ENCODE measurements at places on chromosomes 7 and 10. TPM values are rescaled to one million over a fixed set of nuclear protein-coding genes. Genes with fewer than 3 reads are reported as not detected.
A peak's percentile ranks its signal among the peaks of the same experiment; 100 is the strongest.

Gene ANXA8
- 0.55 TPM for total RNA-seq

Gene UMAD1
- total RNA-seq: 9.3 TPM

GRCh38 chr10:36188080-36188453 lies 546.0 kb upstream of the FZD8 start:
- no peaks in the 10 kb centered on the region for H3K36me3 ChIP-seq
- no peak for DNase-seq
- H3K4me1 ChIP-seq: no peaks in the 10 kb centered on the region

DNA sequence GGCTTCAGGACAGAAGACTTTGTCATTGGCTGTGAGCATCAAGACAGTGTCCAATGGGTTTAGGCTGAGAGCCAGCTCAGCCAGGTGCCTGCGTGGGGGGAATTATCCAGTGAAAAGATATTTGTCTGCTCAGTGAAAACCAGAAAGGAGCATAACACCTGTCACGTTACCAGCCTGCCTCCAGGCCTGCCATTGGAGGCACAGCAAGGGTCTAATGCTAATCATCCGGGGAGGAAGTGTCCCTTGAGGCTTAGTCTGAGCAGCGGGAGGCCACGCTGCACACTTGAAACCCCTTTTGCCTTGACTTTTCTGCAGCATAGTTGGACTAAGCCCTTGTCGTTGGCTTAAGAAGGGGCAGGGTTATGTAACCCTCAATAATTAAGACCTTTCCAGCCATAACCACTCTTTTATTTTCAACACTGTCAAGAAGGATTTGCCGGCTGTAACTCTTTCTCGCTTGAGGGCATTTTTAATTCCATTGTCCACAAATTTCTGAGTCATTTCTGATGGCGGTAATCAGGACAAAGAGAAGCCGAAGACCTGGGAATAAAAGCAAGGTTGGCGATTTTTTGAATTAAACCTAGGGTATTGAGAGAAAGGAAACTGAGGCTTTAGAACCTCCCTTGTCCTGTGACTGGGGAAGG lies 639.6 kb upstream of the FOXK1 start:
- H3K27me3 ChIP-seq: no peaks in the 10 kb centered on the region
- no peaks in the 10 kb centered on the region for H3K36me3 ChIP-seq
- no peak for DNase-seq
- no peak overlapping the region for H3K4me3 ChIP-seq
- H3K27ac ChIP-seq: no peak overlapping the region

DNA sequence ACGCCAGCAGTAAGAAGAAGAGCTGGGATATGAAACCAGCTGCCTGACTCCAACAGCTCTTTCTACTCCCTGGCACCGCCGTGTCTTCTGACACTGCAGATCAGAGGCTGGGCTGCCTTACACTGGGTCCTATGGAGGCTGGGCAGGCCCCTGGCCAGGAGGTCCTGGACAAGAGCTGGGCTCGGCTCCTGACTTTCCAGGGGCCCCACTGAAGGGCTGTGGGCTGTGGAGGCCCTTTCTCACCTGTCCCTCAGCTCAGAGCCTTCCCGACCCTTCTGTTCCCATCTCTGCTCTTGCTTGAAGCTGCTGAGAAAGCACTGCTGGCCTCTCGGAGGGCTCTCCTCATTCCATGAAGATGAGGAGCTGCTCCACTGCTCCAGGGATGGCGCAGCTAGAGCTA lies 85.9 kb upstream of the UNC5B start:
- no peaks in the 10 kb centered on the region for H3K4me1 ChIP-seq
- H3K27me3 ChIP-seq: peaks cover 14% of the 10 kb centered on the region
- H3K4me3 ChIP-seq: no peak overlapping the region
- no peaks in the 10 kb centered on the region for H3K36me3 ChIP-seq
- DNase-seq: no peak
- H3K27ac ChIP-seq: no peak overlapping the region

GRCh38 chr10:24237801-24238395 lies 29.0 kb downstream of the KIAA1217 start:
- no peak for DNase-seq
- no peak overlapping the region for H3K4me3 ChIP-seq
- no peak overlapping the region for H3K27ac ChIP-seq
- no peaks in the 10 kb centered on the region for H3K4me1 ChIP-seq

- H3K4me1 ChIP-seq: peaks cover 9% of the 10 kb centered on the region
- no peaks in the 10 kb centered on the region for H3K36me3 ChIP-seq
- peak; percentile 18 for DNase-seq
These were observed 136.0 kb downstream of the KIF20B start for GRCh38 chr10:89837165-89838043.

GRCh38 chr10:67914777-67915340 lies 30.4 kb downstream of the SIRT1 start:
- no peak overlapping the region for H3K27ac ChIP-seq
- no peak for DNase-seq
- no peaks in the 10 kb centered on the region for H3K27me3 ChIP-seq
- no peaks in the 10 kb centered on the region for H3K4me1 ChIP-seq
